ENCODE measurements at places on chromosomes 4 and X.

- DNase-seq, result no peak
These were observed 125.7 kb downstream of the CLCN4 start for GRCh38 chrX:10282490-10282889.

- no peak for DNase-seq
These were observed 16.1 kb downstream of the MSMO1 start for GRCh38 chr4:165343353-165344191.

- no peak for DNase-seq
These were observed at the start of gene SOD3 for GRCh38 chr4:24794916-24795665. Gene SOD3, plus strand, starts transcription at chr4:24795573. Its CDS starts 3,949 bp downstream, at chr4:24799522.

DNA sequence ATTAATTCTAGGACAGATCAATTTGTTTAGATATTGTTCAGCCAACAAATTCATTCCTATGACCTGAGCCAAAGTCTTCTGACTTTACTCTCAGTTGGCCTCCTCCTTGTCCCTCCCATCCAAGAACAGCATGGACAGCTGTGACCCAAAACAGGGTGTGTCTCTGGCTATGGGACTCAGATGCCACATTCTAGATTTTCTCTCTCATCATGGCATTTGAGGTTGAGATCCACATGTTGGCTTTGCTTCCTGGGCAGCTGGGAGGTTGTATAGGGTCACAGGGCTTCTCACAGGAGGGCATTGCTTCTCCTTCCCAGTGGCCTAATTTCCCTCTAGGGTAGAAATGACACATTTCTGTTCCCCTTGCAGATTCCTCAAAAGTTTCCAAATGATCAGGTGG lies 22.6 kb upstream of the EGF start:
- no peak for DNase-seq
